ENCODE measurements at places on chromosomes 12 and 14.
A peak's percentile ranks its signal among the peaks of the same experiment; 100 is the strongest.

- no peak for DNase-seq
Measured at GRCh38 chr14:52175982-52176502, 91.5 kb upstream of the PTGDR start.

- DNase-seq = no peak
Measured at GRCh38 chr12:84128117-84128991, 784.2 kb downstream of the SLC6A15 start.

GRCh38 chr12:90924406-90924805 is 30.6 kb downstream of the CCER1 start:
- DNase-seq = no peak

GRCh38 chr14:67010602-67011001 is 178.6 kb upstream of the GARIN2 start:
- DNase-seq = no peak

DNA sequence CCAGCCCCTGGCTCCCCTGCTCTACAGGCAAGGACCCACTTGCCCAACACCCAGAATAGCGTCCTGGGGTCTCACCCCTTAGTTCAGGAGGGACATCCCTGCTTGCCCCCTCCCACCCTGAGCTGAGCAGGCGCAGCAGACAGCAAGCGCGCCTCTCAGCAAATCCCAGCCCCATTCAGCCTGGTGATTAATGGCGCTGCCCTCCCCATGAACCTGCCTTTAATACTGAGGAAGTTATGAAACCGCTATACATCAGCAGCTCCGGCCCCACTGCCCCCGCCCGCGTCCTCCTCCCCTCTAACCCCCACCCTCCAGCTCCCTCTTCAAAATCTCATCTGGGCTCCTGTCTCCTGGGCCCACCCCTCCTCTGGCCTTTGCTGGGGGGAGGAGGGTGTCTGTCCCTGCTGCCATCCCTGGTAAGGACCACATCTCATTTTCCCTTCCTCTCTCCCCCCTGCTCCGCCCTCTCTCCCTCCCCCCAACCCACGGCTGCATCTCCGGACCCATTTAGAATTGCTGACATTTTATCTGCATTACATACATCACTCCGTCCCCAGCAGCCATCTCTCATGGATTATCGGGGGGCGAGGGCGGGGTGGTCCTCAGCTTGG is 7.1 kb upstream of the SMUG1 start:
- DNase-seq = no peak

- no peak for DNase-seq
Measured at GRCh38 chr12:82817368-82817767, 130.7 kb downstream of the TMTC2 start.

DNA sequence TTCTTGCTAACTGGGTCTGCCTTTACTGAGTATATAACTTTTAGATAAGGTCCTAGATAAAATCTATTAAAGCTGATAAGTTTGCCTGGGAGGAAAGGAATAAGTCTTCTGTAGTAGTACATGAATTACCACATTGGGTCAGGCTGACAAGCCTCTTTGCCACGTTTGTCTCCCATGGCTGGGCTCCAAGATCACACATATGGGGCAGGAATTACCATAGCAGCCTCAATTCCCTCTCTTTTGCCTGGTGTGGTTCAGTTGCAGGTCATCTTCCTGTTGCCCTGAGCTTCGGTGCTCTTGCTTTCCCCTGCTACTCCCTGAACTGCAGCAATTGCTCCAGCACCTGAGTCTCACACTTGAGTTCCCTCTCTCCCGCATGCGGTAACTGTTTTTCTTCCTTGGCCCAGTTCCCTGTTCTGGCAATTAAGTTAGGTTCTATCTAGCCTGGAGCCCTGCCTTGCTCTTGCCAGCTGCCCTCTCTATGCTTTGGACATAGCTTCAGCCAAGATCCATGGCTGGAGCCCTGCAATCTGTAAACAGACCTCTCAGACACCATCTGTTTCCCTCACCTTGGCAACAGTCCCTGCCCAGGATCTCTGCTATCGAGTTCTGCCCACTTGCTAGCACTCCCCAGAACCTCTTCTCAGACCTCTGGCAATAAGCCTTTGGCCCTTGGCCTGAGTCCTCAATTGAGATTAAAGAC is 5.8 kb upstream of the GLT8D2 start:
- DNase-seq = no peak

DNA sequence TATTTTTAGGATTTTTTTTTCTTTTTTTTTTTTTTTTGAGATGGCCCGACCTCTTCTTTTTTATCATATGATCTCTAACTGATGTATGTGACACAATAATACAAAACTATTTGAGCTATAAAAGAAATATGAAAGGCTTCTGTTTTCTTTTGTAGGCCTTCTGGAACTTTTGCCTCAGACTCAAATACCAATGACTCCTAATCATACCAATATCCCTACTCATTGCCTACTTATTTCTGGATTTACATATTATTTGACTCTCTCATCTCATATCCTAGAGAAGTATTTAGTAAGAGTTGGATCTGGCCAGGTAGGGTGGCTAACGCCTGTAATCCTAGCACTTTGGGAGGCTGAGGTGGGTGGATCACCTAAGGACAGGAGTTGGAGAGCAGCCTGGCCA is 12.7 kb upstream of the WDR89 start:
- DNase-seq = no peak

- DNase-seq = no peak
Measured at GRCh38 chr12:79521576-79521975, 169.2 kb downstream of the PAWR start.

- peak; percentile 72 for DNase-seq
Measured at GRCh38 chr14:102922490-102923200, at the start of gene AMN. Gene AMN, plus strand, starts transcription at chr14:102922663. Its CDS starts 26 bp downstream, at chr14:102922689.

- DNase-seq = no peak
Measured at GRCh38 chr14:23000860-23001259, 9.1 kb downstream of the C14orf93 start.

DNA sequence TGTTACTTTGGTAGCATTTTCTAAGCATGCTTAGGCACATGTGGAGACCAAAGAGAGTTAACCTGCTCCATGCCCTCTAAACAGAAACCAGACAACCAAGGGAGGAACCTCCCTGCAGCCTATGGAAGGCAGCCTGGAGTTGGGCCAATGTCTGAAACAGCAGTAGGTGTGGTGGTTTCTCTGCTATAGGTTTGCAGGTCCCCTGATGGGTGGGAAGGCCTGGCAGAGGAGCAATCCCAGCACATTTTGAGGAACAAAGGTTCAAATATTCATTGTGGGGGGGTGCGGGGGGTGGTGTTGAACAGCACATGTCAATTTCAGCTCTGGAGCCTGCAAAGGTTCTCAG is 65.4 kb downstream of the DACT1 start:
- DNase-seq = no peak

DNA sequence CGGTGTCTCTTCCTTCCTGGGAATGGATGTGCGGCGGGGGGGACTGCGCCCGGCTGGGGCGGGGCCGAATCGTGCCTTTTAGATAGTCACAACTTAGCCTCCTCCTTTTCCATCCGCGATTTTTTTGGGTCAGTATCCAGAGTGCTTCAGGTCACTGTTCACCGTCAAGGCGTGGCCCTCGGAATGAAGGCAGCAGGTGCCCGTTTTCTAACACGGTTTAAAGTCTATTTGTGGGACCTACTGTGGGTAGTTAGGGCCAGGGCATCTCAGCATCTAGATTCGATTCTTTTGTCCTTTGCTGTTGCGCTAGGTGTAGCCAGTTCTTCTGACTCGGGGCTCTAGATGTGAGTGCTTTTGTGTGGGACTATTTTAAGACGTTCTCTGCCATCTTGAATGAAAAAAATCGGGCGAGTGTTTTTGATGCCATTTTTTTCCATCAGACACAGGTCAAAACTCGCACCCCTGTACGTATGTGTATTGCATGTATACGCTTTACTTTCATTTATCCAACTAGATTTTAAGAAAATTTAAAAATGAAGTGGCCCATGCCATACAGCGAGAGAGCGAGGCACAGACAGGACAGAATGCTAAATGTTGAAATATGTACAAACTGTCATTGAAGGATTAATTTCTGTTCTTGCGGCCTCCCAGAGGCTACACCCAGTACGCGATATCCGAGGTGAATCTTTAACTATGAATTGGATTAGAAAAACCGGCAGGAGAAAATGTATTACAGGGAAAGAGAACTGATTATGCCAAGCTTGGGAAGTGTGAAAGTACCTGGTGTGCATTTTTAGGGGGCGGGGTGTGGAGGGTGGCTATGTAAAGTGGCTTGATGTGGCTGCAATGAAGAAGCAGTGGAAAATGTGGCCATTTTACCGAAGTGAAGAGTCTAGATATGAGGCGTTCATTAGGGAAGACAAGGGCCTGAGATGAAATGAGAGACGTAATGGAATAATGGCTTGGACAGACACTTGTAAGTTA is 835 bp downstream of the VEZT start:
- DNase-seq = peak; percentile 50

DNA sequence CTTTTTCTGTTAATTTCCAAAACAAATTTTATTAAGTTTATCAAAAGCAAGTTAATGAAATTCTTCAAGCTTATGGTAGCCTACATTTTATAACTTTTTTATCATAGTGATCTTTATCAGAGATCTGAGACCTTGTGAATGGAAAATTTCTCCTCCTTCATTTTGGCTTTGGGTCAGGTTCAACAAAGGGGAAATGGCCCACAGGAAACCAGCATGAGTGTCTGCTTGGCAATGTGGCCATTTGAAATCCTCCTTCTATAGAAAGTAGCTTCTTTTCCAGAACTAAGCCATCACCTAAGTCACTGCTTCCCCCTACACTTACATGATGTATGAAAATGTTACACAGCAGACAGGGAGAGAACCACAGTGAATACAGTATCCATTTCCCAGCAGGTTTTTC is 1.6 kb downstream of the RHOJ start:
- DNase-seq = no peak

DNA sequence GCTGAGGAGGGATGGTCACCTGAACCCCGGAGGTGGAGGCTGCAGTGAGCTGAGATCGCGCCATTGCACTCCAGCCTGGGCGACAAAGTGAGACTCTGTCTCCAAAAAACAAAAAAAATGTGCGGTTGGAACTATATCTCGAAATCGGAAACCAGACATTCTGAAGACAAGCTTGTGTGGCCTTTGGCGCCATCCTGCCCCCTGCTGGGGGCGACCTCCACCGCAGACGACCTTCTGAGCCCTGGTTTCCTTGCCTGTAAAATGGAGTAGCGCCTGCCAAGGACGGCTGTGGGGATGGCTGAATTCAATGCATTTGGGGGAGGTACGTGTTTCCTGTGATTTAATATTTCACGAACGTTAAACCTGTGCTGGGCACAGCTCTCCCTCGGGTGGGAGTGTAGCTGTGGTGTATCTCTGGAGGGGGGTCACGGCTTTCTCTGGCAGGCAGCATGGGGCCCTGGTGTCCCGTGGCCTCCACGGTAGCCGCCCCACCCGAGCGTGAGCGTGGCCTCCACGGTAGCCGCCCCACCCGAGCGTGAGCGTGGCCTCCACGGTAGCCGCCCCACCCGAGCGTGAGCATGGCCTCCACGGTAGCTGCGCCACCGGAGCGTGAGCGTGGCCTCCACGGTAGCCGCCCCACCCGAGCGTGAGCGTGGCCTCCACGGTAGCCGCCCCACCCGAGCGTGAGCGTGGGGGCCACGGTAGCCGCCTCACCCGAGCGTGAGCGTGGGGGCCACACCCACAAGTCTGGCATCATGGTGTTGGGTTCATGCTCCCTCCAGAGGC is 55.3 kb downstream of the LRCOL1 start:
- no peak for DNase-seq

GRCh38 chr12:43208627-43209026 is 343.4 kb downstream of the ADAMTS20 start:
- DNase-seq = no peak

GRCh38 chr14:40280652-40281051 is 848.4 kb upstream of the FBXO33 start:
- no peak for DNase-seq

- no peak for DNase-seq
Measured at GRCh38 chr12:2892246-2892645, 1.6 kb downstream of the TULP3 start.

GRCh38 chr14:50675597-50675996 is 7.5 kb upstream of the SAV1 start:
- no peak for DNase-seq

GRCh38 chr14:63710497-63710896 is 17.4 kb downstream of the SGPP1 start:
- no peak for DNase-seq

GRCh38 chr12:127886827-127887226 is 380.1 kb upstream of the TMEM132C start:
- no peak for DNase-seq

- DNase-seq = peak; percentile 99
Measured at GRCh38 chr14:51094901-51095853, at the start of gene TRIM9. Gene TRIM9, minus strand, starts transcription at chr14:51095105. Its CDS starts 166 bp downstream, at chr14:51094939.

- DNase-seq = no peak
Measured at GRCh38 chr12:47085815-47086252, 6.1 kb upstream of the AMIGO2 start.

DNA sequence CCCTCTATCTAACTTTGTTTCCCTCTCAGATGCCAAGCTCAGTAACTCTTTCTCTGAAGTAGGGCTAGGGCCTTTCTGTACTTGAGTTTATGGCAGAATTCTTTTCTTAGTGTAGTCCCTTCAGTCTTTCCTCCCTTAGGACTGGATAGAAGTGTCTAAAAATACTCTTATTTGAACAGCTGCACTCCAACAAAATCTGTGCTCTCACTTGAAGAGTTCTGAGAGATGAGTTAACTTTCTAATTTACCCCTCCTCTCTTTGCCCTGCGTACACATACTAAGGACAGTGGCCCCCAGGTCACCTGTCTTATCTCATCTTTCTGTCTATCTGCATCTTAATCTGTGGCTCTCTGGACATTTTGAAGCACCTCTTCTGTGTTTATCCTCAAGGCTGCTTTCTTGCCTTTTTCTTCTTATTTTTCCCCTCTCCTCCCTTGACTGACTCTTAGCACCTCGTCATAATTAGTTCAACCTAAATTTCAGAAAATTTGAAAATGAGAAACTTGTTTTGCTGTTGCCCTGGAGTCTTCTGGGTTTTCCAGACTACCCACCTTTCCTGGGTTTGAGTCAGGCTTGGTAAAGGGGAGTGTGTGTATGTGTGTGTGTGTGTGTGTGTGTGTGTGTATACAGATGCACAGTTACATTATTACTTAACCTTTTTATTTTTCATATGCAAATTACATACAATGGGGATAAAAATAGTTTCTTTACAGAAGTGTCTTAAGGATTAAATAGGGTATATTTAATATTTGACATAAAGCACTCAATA is 23.9 kb downstream of the NCKAP1L start:
- DNase-seq = no peak

Data from GM13976 (cell line).